Stimulated activated CD4-positive, alpha-beta T cell treated with anti-CD3 and anti-CD28 coated beads, Interleukin-15, amount 100 ng/mL, for 24 hours (primary cell): ENCODE measurements at places on chromosomes 12 and 14.

GRCh38 chr12:56304276-56304675 lies 4.1 kb upstream of the CS start:
- no peak for DNase-seq

- peak; percentile 89 for DNase-seq
Measured at GRCh38 chr14:104800015-104800770, 708 bp upstream of the ZBTB42 start.

GRCh38 chr12:102484017-102484416 lies 3.7 kb upstream of the IGF1 start:
- peak; percentile 3 for DNase-seq

DNA sequence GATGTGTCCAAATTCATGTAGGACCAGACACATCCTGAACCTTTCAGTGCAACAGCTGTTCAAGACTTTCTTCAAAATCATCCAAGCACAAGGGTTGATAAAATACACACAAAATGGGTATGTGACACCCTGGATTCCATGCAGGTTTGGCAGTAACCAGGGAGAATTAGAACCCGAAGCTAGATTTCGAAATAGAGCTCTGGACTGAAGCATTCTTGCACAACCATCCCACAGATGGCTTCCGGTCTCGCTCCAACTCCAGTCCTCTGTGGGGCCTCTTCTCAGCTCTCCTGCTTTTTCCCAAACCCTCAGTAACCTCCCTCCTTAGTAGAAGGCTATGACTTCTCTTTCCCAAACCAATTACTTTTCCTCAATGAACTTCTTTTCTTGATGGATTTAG lies 171.3 kb downstream of the TTC7B start:
- DNase-seq = no peak

- DNase-seq = no peak
Measured at GRCh38 chr14:61416591-61416990, 95.2 kb downstream of the PRKCH start.

GRCh38 chr14:29999013-29999539 lies 71.4 kb upstream of the PRKD1 start:
- DNase-seq = no peak

DNA sequence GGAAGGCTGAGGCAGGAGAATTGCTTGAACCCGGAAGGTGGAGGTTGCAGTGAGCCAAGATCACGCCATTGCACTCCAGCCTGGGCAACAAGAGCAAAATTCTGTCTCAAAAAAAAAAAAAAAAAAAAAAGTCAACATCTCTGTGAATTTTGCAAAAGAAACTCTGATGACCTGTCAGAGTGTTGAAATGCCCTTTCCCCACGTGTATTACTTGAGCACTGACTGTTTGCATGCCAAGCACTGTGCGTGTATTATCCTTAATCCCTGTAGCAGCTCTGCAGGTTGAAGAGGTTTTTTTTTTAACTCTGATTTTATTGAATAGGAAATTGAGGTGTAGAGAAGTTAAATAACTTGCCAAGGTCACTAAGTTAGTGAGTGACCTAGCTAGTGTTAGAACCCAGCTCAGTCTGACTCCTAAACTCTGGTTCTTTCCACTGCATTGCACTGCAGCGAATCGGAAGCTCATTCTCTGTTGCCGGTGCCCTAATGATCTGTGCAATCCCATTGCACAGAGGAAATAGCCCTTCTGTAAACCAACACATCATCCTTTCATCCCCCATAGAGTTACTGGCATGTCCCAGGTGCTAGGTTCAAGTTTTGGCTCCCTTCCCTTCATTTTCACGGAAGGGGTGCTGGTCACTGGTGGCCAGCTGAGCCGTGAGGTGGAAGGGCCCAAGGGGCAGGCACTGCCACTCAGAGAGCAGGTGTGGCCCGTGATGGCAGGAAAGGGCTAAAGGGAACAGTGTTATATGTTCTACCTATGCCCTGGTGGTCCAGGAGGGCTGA lies 122.3 kb downstream of the EML1 start:
- no peak for DNase-seq

DNA sequence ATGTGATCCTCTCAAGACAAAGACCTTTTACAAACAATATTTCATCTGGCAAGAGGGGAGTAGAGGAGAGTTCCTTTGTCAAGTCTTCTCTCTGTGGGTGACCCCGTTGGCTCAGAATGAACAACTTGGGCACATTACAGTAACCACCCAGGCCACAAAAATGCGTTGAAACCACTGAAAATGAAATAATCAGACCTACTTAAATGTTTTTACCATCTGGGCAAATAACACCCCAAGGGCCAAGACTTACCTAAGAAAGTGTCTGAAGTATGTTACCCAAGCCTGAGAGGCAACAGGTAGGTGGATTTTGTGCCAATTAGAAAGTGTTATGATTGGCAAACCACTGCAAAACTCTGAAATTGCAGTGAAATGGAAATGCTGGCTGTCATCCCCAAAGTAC lies 1.3 kb downstream of the TC2N start:
- peak; percentile 66 for DNase-seq

DNA sequence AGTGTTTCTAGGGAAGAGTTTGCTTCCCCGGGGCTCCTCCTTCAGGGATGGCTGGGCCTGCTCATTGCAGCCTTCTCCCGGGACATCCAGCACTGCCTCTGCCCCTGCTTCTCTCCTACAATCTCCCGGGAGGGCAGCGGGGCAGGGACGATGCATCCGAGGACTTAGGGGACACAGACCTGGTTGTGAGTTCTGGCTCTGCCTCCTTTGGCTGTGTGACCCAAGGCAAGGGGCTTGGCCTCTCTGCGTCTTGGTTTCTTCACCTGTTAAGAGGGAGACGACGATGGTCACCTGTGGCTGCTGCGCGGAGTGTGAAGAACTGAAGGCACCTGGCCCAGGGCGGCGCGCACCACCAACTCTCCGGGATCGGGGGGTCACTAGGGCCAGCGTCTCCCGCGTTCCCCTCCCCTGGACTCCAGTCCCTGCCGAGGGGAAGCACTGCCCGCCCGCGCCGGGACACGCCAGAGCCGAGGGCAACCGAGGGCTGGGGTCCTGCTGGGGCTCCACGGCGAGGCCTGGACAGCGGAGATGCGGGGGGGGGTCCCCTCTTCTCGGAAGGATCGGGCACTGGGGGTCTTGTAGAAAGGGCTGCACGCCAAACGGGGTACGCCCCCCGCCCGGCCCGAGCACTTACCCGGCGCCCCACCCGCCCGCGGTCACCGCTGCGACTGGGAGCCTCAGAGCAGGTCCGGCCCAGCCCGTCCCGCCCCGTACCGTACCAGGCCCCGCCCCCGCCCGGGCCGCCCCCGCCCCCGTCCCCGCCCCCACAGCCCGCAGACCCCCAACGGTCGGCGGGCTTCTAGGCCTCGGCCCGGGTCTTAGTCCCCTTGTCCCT lies at the start of gene HVCN1:
Gene HVCN1, minus strand, starts transcription at position 670 of the 835 bp plus-strand sequence. CDS start 5,870 bp downstream, outside the sequence.
- DNase-seq = peak; percentile 43

DNA sequence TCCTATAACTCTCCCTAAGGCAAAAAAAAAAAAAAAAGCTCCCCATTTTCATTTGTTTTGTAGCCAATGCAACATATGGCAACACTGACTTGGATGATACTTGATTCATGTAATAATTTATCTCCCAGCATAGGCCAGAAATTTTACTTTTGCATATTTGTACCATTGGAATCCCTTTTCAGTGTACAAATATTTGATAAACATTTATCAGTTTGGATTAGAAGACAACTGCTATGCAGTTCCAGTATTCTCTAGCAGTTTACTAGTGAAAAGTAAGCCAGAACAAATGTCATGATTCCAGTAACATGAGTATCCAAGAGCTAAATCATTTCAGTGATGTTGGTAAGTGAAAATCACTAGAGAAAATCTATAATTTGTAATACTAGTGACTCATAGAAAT lies 392.3 kb downstream of the CCER1 start:
- DNase-seq = no peak

GRCh38 chr14:95286645-95287044 lies 33.1 kb downstream of the CLMN start:
- no peak for DNase-seq

DNA sequence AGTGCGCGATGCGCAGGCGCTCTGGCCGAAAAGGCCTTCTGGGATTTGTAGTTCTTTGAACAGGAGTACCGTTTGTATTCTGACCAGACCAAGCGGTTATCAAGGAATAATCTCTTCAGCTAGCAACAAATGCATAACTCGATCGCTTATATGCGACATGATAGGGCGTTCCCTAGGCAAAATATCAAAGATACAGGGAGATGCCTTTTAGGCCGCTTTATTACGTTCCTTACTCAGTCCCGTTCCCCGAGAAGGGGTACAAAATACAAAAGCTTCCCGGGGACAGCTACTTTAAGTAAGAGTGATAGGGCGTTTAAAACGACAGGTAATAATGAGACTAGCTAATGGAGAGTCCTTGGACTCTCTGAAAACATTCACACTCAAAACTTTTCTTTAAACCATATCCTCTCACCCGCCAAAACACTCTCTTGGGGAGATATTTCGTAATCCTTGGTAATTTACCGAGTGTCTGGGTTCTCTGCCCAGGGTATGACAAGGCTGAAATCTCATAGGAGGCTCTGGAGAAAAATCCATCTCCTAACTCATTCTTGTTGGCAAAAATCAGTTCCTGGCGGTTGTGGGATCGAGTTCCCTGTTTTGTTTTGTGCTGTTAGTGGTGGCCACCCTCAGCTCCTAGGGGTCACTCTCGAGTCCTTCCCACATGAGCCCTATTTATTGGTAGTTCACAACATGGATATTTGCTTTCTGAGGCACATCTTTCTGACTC lies 412 bp upstream of the SNW1 start:
- no peak for DNase-seq

DNA sequence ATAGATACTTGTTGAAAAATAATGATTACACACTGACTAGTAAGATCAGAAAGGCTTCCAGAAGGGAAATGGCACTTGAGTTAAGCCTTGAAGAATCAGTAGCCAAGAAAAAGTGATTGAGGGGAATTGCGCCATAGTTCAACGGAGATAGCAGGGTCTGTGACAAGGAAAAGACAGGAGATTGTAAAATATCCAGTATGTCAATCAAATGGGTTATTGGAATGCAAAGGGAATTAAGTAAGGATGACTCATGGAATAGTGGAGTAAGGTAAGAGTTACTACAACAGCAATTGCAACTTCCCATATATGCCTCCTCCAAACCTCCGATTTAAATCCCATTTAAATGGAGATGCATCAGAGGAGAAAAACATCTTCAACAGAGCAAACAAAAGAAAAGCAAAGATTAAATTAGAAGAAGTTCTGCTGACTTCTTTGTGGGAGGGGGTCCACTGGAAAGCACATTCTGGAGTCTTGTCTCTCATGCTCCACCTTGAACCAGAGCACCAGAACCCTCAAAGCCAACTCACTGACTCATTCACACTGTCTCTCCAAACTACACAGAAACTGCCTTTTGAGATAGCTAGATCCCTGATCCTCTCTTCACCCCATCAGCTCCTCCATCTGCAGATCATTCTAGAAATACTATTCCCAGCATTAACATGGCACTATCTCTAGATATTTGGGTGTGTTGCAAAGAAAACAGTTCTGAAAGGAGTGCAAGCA lies 138.2 kb downstream of the NUAK1 start:
- no peak for DNase-seq
